ENCODE measurements at places on chromosomes 1 and 21.

- no peak for DNase-seq
These were observed 51.1 kb downstream of the HSF2BP start for GRCh38 chr21:43608225-43608624.

- no peak for DNase-seq
These were observed 12.2 kb upstream of the RAB4A start for GRCh38 chr1:229258757-229259060.

DNA sequence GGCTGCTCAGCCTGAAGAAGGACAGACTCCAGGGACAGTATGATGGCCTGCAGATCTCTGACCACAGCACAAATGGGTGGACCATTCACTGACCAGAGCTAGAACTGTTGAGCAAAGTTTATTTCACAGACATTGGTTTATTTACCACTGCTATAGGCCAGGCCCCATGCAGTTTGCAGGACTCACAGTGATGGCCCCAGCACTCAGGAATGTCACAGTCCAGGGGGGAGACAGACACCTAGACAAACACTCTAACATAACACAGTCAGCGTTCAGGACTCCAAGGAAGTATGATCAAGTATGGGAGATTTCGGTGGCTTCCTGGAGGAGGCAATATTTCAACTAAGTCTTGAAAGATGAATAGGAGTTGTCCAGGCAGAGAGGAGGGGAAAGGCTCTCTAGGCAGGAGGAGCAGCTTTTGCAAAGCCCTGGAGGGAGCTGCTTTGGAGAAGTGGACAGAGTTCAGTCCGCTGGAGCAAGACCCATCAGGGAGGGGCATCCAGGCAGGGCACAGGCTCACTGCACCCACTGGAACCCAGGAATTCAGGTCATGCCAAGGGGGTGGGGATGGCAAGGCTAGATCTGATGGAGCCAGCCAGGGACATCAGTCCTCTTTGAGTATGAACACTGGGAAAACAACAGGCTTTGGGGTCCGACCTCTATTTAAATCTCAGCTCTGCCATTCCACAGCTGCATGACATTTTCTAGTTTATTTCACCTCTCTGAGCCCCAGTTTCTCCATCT lies 454.3 kb downstream of the MATN1 start:
- DNase-seq, result no peak

DNA sequence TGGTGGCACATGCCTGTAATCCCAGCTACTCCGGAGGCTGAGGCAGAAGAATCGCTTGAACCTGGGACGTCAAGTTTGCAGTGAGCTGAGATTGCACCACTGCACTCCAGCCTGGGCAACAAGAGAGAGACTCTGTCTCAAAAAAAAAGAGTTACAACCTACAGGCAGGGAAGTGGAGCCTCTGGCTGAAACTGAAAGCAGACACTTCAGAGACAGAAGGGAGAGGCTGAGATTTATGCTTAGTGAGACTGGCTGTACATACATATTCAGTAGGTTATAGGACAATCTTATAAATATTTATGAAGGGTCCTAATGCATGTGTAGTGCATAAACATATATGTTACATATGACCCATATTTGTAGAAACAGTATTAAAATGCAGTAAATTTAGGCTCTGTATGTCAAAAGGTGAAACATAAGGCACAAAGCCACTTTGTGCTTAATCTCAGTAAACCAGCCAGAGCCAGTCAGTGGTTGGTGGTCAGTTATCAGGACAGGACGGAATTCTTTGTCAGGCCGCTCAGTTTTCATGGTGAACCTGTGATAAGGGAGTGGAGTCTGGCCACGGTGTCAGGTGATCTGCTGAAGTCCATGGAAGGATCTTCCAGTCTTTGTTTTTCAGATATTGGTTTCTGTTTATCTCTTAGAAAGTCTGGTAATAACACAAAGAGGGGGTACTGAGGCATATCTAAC lies 13.7 kb downstream of the RHEX start:
- DNase-seq, result no peak

DNA sequence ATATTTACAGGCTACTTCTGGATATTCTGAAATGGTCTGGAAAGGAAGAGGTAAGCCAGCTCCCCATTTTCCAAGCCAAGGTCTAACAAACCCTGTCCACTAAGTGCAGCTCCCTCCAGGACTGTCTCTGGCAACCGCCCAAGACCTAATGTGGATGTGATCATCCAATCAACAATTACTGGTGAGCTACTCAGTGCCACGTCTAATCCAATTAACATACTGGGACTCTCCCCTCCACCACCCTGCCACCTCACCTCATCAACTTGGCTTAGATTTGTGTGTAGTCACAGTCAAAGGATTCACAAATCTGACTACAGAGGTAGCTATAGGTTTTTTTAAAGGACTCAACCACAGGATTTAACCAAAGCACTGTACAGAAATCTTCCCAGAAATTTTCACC lies 25.4 kb upstream of the S100A7 start:
- no peak for DNase-seq

- DNase-seq, result no peak
These were observed 36.3 kb upstream of the CASZ1 start for GRCh38 chr1:10832703-10833102.

DNA sequence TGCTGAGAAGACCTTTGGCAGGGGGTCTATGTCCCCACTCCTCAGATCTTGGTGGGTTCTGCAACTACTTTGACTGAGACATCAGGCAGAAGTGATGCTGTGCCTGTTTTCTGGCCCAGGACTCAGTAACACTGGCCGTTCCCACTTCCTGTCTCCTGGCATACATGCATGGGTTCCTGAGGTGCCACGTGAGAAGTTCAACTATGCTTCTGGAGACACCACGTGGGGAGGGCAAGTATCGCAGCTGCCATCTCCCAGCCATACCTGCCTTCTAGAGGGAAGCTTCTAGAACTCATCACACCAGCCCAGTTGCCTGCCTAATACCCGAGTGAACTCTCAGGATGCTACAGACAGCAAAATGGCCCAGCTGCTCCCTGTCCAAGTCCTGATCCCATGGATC lies 65.8 kb downstream of the TRABD2B start:
- no peak for DNase-seq

DNA sequence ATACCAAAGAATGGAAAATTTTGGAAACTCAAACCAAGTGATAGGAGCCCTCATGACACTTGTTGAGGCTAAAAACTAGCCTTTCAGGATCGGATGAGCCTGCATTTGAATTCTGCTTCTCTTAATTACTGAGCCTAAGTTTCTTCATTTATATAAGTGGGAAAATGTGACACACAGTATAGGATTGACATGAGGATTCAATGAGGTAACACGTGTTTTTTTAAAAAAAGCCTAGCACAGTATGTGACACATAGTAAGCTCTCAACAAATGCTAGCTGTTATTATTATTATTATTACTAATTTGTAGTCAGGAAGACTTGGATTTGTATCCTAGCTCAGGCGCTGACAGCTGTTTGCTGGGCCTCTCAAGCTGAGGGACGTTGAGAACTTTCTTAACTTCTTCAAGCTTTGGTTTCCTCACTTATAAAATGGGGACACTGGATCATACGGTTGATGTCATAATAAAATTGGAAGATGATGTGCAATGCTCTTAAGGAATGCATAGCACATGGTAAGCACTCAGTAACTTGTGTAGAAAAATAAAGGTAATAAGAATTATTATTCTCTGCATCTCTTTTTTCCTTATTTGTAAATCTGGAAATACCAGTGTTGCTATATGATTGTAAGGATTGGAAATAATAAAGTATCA lies 55.4 kb upstream of the JUN start:
- DNase-seq, result no peak

GRCh38 chr1:162626094-162626493 lies 6.2 kb upstream of the DDR2 start:
- DNase-seq, result no peak

GRCh38 chr1:56120021-56120420 lies 459.3 kb downstream of the PLPP3 start:
- no peak for DNase-seq

- no peak for DNase-seq
These were observed 28.0 kb upstream of the TSPAN2 start for GRCh38 chr1:115117298-115117697.

- DNase-seq, result peak; percentile 32
These were observed 45.3 kb downstream of the MRPL39 start for GRCh38 chr21:25561668-25562641.

- no peak for DNase-seq
These were observed 25.0 kb downstream of the SRSF4 start for GRCh38 chr1:29156543-29157268.

DNA sequence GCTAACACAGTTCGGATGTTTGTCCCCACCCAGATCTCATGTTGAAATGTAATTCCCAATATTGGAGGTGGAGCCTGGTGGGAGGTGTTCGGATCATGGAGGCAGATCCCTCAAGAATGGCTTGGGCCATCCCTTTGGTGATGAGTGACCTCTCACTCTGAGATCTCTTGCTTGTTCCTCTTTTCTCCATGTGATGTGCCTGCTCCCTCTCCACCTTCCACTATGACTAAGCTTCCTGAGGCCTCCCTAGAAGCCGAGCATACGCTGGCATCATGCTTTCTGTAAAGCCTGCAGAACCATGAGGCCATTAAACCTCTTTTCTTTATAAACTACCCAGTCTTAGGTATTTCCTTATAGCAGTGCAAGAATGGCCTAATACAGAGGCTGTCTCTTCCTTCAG lies 8.1 kb upstream of the PLA2G5 start:
- no peak for DNase-seq

DNA sequence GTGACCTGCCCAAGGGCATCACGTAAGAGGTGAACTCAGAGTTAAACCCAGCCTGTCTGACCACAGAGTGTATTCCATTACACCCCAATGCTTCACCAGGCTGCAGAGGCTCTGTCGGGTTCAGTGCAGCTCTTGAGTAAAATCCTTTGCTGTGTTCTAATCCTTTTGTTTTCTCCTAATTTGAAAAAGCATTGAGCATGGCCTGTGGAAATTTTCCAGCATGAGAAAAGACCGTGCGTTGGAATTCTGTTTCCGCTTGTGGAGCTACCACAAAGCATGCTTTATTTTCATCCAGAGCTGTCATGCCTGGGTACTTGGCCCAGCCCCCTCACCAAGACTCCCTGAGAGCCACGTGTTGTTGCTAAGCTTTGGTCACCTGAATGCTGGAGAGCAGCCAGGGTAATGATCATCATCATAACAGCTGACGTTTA lies 317.6 kb downstream of the PRDM2 start:
- DNase-seq, result no peak

Measured in activated naive CD4-positive, alpha-beta T cell (primary cell).